Cardiac muscle cell (in vitro differentiated cells and primary cell): ENCODE measurements at places on chromosomes 12 and 14.

DNA sequence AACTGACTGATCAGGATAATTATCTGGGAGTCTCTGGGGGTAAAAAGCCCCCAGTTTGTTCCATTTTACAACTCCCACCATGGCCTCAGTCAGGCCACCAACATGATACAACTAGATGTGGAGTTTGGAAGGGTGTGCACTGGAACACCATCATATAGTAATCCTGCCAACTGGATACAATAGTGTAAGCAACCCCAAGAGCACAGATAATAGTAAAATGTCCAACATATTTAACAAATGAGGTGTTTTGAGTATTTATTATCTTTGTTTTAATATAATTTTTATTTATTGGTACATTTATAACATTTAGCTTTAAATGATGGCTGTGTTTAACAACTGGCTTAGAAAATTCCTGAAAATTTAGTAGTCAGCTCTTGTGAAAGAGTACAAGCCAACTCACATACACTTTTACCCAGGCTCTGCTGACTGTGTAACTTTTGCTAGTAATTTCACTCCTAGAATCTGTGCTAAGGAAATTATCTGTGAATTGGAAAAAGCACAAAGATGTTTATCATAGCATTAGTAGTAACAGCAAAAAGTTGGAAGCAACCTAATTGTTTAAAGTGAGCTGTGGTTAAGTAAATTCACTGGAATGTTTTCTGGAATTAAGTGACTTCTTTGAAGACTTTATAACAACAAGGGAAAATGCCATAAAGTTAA, 196.8 kb downstream of the RAD51B start:
- no peak for DNase-seq

DNA sequence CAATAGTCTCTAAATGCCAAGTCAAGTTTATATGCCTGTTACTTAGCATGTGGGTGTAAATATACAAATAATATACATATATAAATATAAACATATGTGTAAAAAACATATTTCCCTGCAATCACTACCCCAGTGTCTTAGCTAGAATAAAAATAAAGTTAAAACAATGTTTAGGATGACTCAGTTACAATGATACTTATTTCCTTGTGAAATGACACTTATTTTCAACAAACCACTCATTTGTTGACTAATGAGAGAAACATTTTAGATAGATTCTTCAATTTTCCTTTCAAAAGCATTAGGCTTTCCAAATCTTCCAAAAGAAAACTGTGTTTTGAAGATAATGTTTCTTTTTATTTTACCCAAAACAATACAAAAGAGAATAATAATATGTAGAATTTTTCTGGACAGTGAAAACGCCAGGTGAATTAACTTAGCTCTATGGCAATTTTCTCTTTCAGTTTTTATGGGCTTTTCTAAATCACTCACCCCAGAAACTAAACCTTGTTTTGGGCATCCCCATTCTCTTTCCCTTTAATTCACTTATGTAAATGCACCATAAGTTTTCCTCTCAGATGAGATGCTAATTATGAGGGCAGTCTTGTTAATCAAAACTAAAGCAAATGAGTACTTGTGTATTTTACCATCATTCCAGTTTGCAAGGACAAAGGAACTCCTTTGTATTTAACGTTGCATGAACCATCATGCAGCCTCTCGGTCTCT, 465.9 kb downstream of the BCAT1 start:
- DNase-seq, result no peak

GRCh38 chr14:49875640-49876198, 17.2 kb upstream of the ARF6 start:
- DNase-seq, result no peak

GRCh38 chr14:94008234-94008633, 11.1 kb downstream of the CCDC197 start:
- no peak for DNase-seq

DNA sequence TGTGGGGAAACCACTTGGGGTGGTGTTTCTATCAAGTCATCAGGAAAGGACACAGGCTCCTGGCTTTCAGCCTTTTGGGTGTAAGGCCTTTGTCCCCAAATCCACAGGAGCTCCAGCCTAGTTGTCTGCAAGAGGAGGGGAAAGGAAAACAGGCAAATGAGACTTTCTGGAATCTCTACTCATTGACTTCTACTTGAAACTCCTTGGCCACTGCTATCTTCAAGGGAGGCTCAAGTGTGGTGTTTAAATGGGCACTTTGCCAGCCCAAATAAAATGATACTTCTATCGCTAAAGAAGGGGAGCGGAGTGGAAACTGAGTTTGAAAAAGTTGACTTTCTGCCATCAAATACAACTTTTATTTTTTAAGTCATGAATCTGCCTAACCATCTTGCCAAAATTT, 445.9 kb upstream of the RGS6 start:
- DNase-seq, result peak; percentile 43

GRCh38 chr12:96045566-96045965, 10.2 kb upstream of the LTA4H start:
- DNase-seq, result no peak

GRCh38 chr12:26713885-26714383, 119.1 kb downstream of the ITPR2 start:
- DNase-seq, result no peak

- no peak for DNase-seq
These were observed 4.0 kb upstream of the OR6S1 start for GRCh38 chr14:20645481-20645880.

DNA sequence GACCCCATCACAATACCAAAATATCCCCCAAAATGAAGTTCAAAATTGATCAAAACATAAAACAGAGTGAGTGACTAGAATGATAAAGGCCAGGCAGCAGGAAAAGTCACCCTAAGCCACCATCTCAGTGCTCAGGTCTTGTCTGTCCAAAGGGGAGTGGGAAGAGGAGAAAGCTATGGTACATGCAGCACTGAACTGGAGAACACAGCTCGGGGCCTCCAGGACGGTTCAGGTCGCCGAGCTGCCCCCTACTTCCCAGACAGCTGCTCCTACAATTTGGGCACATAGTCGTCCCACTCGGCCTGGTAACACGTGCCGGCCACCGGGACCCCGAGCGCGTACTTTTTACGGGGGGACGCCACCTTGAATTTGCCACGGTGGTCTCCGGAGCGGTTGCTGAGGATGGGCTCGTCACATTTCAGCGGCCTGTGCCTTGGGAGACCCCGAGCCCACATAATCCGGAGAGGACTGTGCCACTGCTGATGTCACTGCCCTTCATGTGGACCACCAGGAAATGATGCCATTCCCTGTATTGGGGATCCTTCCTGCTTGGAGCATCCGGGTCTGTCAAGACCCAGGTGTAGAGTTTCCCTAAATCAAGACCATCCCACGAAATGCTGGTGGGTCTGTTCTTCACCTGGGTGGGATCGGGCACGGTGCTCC, 31.6 kb downstream of the AK7 start:
- no peak for DNase-seq

DNA sequence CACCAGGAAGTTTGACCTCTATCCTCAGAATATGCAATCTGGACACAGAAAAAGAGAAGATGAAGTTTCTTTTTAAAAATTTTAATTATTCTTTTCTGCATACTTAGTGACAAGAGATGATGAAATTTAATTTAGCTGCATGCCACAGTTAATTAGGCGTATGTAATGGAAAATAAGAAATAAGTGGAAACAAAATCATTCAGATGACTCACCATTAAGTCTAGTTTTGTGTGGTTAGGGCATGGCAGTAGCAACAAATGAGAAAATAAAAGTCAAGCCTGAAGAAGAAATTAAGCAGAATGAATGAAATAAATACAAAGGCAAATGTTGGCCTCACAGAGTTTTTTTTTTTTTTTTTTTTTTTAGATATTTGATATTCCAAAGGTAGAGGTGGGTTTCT, 30.9 kb upstream of the KLRD1 start:
- DNase-seq, result no peak

GRCh38 chr14:81989211-81989610, 455.6 kb upstream of the SEL1L start:
- DNase-seq, result no peak

GRCh38 chr12:92539110-92539749, 163.6 kb upstream of the PLEKHG7 start:
- DNase-seq, result no peak

GRCh38 chr12:2110127-2110526, 57.3 kb downstream of the CACNA1C start:
- no peak for DNase-seq

DNA sequence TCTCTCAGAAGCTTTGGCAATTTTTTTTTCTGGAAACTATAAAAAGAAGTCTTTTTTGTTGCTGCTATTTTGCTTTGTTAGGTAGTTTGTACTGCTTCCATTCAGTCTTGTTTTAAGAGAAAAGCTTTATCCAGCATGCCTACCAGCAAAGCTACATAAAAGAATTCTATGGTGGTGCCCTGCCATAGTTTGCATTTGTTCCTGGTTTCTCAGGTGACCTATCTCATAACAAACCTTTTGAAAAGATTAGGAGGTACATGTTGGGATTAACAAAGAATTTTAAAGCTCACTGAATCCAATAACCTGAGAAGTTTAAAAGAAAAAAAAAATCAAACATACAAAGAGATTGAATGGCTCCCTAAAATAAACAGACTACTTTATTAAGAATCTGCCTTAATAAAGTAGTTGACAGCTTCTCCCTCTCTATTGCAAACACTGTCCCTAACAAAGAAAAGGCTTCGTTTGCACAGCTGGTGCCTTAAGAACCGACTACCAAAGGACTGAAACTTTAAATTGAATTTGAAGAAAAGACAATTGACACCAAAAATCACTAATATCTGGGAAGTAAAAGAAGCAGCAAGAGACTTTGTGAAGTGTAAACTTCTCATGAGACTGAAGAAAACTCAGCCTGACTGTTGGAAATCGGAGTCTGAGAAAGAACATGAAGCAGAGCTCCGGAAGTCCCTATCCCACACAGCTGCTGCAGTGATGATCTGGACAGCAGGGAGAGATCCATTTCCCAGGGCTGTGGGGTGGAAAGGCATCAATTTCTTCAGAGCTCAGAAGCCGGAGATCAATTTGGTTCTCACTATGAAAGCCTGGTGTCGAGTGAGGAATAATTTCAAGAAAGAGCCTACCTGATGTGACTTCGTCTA, 102.7 kb upstream of the PLEKHA5 start:
- no peak for DNase-seq

DNA sequence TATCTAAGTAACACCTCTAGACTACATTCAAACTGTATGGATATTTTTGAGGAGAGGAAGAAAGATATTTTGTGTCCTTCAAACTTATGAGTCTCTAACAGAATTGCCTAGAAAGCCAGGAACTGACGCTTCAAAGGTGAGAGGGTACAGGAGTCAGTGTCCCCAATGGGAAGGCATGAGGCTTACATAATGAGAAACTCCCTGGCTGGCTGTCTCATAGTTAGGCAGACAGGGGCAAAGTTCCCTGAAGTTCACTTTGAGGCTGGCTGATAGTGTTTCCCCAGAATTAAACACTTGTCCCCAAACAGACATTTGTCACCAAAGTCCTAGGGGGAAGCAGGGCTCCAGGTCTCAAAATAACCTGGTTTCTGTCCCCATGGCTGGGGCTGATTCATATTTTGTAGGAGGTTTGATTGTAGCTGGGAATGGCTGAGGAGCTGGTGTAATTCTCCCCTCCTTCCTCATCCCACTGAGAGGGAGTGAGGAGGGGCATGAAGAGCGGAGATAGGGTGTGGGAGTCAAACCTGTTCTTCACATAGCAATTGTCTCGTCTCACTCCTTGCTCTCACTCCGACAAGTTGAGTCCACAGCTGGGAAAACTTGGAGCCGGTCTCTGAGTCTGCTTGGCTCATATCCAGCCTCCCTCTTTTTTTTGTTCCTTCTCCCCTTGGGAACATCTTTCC, 56.4 kb upstream of the CISTR start:
- DNase-seq, result no peak
